ENCODE measurements at places on chromosomes 5 and 9. TPM values are rescaled to one million over a fixed set of nuclear protein-coding genes. Genes with fewer than 3 reads are reported as not detected.

DNA sequence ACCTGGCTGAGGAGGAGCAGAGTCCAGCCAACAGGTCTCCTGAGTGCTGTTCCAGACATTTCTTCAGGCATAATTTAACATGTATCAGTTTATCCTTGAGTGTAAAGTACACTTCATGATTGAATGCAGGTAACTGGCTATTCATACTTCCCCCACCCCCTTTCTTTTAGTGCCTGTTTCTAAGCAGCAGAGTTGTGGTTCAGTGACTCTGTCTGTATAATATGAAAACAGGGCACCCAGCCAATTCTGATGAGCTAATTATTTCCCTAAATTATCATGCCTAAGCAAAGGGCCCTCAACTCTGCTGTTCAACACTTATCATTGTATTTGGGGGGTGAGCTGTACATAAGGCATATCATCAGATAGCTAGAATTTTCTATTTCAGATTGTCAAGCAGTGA is 51.9 kb upstream of the ZSWIM6 start:
- DNase-seq = no peak

GRCh38 chr5:135439231-135440205 is 7.6 kb downstream of the DCANP1 start:
- DNase-seq = no peak

GRCh38 chr5:53472720-53473510 is 7.5 kb upstream of the FST start:
- DNase-seq = no peak

DNA sequence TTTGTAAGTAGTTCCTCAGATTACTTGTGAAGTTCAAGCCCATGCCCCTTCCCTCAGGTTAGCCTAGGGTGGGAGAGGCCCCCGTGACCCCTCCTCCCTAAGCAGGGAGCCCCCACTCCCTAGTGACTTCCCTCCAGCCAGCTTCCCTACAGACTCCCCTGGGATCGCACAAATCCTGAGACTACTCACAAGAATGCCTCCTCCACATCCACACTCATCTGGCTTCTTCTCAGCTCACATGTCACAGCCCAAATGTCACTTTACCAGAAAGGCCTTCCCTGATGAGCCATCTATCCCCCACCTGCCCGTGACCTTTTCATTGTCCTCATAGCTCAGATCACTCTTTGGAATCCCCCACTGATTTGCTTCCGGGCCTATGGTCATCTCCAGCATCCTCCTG is 96.7 kb upstream of the ARAP3 start:
- no peak for DNase-seq

DNA sequence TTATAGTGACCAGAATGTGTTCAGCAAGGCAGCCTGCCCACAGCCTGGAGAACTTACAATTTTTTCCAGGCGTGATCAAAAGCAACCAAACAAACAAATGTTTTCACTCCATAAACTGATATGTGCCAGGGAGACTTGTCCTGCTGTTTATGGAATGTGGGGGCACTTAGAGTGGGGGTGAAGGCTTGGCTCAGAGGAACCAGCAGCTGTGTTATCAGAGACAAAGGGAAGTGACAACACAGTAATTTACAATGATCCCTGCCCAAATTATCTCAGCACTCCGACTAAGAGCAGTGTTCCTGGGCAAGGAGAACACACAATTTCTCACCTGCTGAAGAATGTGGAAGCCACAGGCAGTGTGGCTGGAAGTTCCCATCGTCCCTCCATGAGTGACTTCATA is 429.1 kb upstream of the IRX4 start:
- no peak for DNase-seq

PCDHGC4 gene
- total RNA-seq = 0.12 TPM

PLAC8L1 gene
- total RNA-seq = not detected

DNA sequence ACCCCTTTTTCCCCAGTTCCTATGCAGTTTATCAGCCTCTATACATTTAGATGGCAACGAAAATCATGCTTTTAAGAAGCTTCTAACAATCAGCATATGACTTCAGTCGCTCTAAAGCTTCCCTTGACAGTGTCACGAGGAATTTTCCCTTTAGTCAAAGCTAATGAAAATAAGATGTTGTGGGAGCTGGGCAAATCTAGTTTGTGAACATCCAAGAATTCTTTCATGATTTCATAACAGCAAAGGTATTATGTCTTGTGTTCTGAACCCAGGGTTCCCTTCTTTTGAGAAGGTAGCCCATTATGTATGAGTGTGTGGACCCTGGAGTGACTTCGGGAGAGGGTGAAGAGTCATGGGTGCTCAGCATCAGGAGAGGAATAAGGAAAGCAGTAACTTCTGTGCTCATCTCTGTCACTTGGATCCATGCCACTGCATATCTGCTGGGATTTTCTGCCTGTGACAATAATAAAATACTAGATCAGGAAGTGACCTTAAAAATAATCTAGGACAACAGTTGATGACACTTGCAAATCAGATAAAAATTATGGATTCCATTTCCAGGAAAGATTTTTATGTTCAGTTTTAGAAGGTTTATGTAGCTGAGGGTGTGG is 102.4 kb downstream of the PCSK1 start:
- DNase-seq = no peak

- DNase-seq = no peak
Measured at GRCh38 chr9:14031060-14031414, 282.9 kb downstream of the NFIB start.

NAIF1 gene
- 9.9 TPM for total RNA-seq

DNA sequence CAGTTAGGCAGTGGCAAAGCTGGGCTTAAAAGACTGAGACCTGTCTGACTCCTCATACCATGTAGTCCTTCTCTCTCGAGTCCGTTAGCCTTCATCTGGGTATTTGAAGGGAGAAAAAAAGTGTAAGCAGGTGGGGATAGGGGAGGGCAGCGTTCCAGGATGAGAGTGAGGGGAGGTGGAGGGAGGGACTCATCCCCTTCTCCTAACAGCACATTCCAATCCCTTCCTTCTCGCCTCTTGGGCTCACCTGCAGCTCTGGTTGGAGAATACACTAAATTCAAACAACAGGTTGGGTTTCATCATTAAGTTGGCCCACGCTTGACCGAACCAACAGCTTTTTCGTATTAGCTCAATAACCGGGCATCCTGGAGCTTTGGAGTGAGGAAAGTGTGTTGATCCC is 3.6 kb downstream of the NEURL1B start:
- DNase-seq = no peak

GRCh38 chr9:108207561-108208165 is 648.1 kb downstream of the ACTL7B start:
- no peak for DNase-seq

GRCh38 chr5:27734838-27735237 is 696.5 kb upstream of the CDH9 start:
- no peak for DNase-seq

DNA sequence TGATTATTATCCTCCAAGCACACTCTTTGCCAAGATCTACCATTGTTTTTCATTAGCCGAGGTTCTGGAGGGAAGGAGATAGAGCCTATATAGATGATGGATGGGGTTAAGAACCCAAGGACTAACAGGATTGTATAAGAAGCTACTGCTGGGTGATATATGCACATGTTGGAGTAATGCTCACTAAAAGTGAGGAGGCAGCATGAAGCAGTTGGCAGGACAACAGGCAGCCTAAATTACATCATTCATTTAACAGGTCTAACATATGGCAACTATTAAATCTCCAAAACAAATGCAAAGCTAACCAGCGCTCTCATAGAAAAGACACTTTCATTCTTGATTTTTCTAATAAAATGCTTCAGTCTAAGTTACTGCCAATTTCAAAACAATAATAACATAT is 293.2 kb downstream of the EPB41L4A start:
- DNase-seq = no peak

GRCh38 chr9:131259432-131259898 is 16.8 kb downstream of the FAM78A start:
- no peak for DNase-seq

GRCh38 chr9:135678236-135679017 is 15.3 kb downstream of the LCN9 start:
- no peak for DNase-seq

DNA sequence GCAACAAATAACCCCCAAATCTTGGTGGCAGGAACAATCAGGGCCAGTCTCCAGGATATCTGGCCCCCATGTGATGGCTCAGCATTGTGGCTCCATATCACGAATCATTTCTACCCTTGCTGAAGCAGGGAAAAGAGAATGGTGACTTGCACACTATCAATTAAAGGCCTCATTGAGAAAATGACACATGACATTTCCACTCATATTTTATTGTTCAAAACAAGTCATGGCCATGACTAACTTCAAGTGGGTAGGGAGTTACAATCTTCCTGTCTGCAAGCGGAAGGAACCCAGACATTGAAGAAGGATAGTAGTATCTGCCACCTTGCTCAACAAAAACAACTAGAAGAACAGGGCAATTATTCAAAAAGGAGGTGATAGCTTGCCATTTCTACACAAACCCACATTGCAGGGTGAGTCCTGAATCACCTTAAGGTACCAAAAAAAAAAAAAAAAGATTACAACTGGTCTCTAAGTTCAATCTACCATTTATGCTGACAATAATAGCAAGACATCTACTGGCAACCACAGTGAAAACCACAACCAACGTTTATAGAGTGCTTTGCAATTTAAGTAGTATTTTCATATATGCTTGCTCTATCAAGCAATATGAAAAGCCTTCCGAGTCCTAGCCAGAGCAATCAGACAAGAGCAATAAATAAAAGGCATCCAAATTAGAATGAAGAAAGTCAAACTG is 186.7 kb upstream of the DAPK1 start:
- DNase-seq = no peak

GRCh38 chr9:32820322-32820721 is 37.0 kb downstream of the TMEM215 start:
- no peak for DNase-seq

- DNase-seq = no peak
Measured at GRCh38 chr9:78707080-78707479, 410.2 kb downstream of the PSAT1 start.

PCDHA11 gene
- total RNA-seq = not detected

- DNase-seq = no peak
Measured at GRCh38 chr9:95055851-95056551, 261.5 kb downstream of the FANCC start.

DNA sequence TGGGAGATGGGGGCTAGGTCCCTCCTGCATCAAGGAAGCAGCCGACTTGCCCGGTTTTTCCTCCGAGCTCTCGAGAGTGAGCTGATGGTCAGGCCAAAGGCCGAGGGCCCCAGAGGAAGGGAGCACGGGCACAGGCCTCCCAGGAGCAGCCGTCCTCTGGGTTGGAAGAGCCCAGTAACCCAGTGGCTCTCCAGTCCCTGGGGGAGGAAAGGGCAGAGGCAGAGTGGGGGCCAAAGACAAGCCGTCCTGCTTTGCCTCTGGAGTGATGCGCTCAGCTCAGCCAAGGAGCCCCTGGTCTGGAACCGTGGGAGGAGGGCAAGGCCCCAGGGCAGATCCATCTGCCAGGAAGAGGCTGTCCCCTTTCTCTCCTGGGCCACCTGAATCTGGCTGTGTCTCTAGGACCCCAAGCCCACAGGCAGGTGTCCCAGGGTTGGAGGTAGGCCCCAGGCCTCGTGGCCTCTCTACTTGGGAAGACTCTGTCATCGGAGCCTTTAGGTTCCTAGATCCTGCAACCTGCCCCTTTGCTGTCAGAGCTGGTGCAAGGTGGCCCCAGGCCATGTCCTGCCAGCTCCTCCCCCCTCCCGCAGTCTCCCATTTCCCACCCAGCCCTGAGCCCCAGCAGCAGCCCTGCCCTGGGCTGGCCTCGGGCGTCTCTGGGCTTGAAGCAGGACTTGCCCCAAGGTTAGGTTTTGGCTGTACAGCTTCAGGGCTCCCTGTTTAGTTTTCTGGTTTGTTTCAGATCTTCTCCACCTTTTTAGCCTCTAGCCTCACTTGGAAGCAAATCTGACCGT is 224.1 kb downstream of the CACNA1B start:
- DNase-seq = no peak

- DNase-seq = no peak
Measured at GRCh38 chr9:29150606-29151005, 1577.3 kb upstream of the C9orf72 start.

DNA sequence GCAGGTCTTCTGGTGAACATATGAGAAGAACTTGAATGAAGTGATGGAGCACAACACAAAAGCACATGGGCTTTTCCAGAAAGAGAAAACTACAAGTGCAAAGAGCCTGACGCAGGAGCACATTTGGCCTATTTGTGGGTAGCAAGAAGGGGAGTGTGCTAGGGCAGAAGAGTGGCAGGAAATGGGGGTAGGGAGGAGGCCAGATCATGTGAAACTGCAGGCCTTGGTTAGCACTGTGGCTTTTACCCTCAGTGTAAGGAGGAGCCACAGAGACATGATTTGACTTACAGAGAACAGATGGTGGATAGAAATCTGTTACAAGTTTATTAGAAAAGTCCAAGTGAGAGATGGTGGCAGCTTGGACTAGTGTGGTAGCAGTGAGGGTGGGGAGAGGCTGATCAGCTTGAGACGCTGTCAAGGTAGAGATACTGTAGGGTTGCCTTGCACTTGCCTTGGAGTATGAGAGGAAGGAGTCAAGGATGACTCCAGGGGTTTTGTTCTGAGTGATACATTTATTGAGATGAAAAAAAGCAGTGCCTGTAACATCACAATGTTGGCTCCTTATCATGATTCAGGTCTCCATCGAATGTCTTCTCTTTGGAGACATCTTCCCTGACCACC is 126.7 kb downstream of the PPP2R2B start:
- no peak for DNase-seq

DNA sequence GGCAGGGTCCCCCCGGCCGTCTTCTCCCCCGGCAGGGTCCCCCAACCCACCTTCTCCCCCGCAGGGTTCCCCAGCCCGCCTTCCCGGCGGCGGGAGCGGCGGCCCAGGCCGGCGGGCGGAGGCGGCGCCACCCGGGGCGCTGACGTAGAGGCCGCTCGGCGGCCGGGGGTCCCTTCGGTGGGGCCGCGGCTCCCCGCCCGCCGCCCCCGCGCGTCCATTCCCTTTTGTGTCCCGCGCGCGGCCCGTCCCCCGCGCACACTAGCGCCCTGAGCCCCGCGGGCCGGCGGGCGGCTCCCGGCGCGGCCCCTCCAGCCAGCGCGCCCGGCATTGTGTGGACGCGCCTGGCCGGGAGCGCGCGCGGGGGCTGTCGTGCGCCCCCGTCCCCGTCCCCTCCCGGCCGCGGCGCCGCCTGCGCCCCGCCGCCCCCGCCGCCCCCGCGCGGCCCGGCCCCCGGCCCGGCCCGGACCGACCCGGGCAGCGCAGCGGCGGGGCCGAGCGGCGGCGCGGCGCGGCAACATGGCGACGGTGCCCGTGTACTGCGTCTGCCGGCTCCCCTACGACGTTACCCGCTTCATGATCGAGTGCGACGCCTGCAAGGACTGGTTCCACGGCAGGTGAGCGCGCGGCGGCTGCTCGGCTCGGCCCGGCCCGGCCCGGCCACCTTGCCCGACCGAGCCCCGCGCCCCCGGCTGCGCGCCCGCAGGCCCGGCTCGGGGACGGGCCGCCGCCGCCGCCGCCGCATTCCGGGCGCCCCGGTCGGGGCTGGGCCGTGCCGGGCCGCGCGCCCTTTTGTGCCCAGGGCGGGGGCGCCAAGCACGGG is at the start of gene PHF2:
Gene PHF2, plus strand, starts transcription at position 327 of the 820 bp plus-strand sequence. Its CDS starts 190 bp downstream, at position 517.
- DNase-seq = no peak

DNA sequence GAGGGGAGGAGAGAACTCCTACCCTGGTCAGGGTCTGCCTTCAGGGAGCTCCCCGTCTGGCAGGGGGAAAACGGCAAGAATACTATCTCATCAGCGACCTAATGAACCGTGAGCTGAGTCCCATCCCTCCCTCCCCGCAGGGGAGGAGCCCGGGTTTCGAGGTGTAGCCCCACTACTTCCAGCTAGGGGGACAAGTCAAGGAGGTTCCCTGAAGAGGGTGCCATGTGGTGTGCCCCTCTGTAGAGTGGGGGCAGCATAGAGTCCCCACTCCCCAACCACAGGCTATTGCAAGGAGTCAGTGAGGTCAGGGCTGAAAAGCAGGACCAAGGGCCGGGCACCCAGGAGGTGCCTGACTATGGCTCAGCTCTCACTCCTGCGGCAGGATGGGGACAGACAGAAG is 50.9 kb upstream of the RXRA start:
- DNase-seq = no peak
